ENCODE measurements at places on chromosomes 11 and 22.

DNA sequence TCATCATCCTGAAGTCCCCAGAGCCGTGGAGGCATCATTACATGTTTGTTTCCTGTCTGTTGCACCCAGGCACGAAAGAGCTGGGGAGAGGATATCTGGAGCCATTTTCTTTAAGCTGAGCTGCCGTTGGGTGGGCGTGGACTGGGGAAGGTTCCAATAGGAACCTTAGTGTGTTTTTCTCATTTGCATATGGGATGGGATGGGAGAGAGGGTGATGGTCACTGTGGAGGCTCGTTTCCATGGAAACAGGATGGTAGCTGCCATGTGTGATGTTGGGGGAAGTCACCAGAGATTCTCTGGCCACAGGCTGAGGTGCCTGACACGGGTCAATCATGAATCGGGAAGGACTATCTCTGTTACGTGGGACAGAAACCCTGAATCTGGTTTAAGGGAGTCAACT, 39.7 kb downstream of the CACNA1I start:
- no peak for DNase-seq

GRCh38 chr22:41491374-41492100, 22.6 kb downstream of the ACO2 start:
- no peak for DNase-seq

- DNase-seq = no peak
Measured at GRCh38 chr11:5394091-5394490, 10.5 kb downstream of the OR51M1 start.

GRCh38 chr11:132472411-132473172, 1059.7 kb downstream of the OPCML start:
- no peak for DNase-seq

GRCh38 chr11:94922321-94923003, 50.9 kb downstream of the CWC15 start:
- peak; percentile 72 for DNase-seq

- peak; percentile 27 for DNase-seq
Measured at GRCh38 chr11:512761-513595, 5.9 kb upstream of the RNH1 start.

DNA sequence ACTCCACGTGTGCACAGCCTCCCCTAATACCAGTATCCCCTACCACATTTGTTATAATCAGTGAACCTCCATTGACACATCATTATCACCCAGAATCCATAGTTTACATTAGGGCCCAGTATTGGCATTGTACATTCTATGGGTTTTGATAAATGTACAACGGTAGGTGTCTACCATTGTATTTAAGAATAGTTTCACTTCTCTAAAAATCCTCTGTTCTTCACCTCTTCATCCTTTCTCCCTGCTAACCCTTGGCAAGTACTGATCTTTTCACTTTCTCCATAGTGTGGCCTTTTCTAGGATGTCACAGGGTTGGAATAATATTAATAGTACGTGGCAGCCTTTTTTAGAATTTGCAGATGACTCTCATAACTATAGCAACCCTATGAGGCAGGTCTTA, 353.8 kb downstream of the DDX10 start:
- no peak for DNase-seq

GRCh38 chr22:27223317-27224177, 566.2 kb downstream of the MIAT start:
- DNase-seq = peak; percentile 62

- no peak for DNase-seq
Measured at GRCh38 chr22:39722501-39722900, 151.9 kb downstream of the CACNA1I start.

DNA sequence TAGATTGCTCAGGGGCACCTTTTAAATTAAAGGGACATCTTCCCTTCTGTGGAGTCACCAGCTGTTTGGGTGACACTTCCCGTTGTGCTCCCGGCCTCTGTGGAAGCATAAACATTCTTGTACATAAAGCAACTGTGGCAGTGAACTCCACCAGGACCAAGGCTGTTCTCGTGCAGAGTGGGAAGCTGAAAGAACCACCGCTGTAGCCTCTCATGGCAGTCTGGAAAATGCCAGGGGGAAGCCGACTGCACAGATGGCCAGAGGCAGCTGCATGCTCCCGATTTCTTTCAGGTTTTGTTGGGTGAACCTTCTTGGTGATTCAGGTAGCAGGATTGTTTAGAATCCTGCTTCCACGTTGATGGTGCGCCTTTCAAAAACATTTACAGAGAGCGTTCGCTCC, 10.3 kb downstream of the UBASH3B start:
- DNase-seq = no peak

DNA sequence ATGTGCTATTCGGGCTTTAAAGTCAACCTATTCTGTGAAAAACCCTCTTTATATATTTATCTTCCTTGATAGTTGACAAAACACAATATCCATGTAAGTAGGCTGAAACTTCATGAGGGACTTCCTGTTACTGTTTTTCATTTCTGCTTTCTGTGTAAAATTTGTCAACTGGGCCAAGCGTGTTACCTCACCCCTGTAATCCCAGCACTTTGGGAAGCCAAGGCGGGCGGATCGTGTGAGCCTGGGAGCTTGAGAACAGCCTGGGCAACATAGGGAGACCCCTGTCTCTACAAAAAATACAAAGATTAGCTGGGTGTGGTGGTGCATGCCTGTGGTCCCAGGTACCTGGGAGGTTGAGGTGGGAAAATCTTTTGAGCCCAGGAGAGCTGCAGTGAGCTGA, 66.5 kb upstream of the SLC25A18 start:
- peak; percentile 78 for DNase-seq
